ENCODE measurements at places on chromosomes 7 and 10.

DNA sequence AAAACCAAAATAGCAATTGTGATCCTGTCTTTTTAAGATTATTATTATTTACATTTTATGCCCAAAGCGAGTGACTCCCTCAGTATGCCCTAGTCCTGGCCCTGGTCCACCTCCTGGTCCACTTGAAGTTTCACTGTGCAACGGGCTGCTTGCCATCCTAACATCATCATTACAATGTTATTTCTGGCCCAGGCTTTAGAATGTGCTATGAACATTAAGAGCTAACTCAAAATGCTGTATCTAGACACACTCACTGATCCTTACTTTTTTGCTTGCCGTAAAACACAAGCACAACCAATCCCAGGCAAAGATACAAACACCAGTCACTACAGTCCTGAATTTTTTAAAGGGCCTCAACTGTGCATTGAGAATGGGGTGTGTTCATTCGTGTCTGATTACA, 38.4 kb downstream of the RHOBTB1 start:
- no peak for DNase-seq

DNA sequence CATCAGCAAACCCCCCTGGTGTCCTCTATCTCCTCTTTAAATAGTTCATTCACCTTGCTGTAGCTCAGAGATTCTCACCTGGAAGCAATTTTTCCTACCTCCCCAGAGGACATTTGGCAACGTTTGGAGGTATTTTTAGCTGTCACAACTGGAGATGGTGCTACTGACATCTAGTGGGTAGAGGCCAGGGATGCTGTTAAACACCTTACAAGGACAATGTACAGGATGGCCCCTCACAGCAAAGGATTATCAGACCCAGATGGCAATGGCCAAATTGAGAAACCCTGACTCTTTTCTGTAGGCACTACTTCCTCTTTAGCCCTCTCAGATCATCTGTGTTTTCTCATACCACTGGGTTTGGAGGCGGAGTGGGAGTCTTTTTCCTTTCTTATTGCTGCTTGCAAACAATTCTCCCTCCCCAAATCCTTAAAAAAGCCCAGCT, 13.2 kb upstream of the TRA2A start:
- DNase-seq: no peak

DNA sequence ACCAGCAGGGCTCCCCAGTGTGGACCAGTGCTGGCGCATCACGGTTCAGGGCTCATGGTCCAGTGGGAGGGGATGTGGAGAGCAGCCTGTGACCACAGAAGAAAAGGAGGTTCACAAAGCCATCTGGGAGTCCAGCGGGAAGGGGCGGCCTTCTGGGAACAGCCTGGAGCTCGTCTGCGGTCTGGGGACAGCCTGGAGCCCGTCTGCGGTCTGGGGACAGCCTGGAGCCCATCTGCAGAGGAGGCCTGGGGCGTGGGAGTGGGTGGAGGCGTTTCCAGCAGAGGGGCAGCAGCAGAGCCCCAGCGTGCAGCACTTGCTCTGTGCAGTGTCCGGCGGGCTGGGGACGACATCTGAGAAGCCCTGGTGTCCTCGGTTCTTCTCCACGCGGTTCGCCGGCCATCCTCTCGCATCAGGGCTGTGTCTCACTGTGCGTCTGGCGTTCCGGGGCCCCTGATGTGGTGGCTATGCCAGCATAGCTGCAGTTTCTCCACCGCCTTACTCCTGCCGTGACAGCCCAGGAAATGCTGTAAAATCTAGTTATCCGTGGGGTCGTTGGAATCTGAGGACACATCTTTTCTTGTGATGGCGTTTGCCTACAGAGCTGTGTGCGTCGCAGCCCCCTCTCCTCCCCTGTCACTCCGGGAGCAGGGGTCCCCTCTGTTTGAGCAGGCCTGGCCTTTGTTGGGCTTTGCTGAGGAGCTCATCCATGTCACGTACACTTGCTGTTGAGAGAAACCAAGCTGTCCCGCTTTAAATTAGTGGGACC, 104.6 kb downstream of the INPP5A start:
- DNase-seq: no peak

- no peak for DNase-seq
Observed at GRCh38 chr10:26290236-26290635, 73.7 kb downstream of the GAD2 start.

DNA sequence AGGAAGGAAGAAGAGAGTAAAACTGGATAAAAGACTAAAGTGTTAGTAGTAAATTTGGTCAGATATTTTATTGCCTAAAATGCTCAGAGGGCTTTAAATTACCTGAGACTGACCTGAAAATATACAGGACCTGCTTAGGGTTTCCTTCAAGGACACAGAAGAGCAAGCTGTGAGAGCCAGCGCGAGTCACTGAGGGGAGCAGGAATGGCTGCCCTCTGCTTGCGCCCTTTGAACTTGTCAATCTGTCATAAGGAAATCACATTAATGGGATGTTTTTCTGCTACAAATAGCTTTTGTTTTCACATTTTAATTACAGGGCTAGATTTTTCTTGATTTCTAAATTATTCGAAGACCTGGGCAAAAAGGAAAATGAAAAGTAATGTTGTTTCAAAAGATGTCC, 26.9 kb downstream of the DNAJB9 start:
- DNase-seq: no peak

GRCh38 chr7:101952355-101953247, 135.2 kb downstream of the CUX1 start:
- no peak for DNase-seq

GRCh38 chr7:75963381-75963995, 30.9 kb downstream of the TMEM120A start:
- no peak for DNase-seq

- DNase-seq: no peak
Observed at GRCh38 chr7:11592699-11593098, 239.3 kb downstream of the THSD7A start.

DNA sequence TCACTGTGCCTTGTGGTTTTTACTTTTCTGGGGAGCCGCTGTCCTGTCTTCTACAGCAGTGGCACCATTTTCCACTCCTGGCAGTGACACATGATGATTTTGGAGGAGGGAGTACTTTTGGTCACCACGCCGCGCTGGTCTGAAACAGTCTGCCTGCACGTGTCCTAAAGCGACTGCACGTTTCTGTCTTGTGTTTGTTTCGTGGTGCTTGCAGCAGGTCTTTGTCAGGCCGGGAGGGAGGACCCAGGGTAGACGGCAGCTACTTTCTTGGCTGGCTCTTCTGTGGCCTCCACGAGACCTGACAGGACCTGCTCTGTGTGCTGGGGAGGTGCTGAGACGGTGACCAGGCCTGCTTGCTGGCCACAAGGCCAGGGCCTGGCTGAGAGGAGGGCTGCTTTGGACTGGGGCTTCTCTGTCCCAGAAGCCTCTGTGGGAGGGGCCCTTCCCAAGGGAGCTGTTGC, 82.0 kb downstream of the GLRX3 start:
- DNase-seq: no peak

GRCh38 chr10:29828440-29828894, 193.7 kb upstream of the SVIL start:
- no peak for DNase-seq

GRCh38 chr7:155223021-155223420, 74.7 kb upstream of the INSIG1 start:
- no peak for DNase-seq

DNA sequence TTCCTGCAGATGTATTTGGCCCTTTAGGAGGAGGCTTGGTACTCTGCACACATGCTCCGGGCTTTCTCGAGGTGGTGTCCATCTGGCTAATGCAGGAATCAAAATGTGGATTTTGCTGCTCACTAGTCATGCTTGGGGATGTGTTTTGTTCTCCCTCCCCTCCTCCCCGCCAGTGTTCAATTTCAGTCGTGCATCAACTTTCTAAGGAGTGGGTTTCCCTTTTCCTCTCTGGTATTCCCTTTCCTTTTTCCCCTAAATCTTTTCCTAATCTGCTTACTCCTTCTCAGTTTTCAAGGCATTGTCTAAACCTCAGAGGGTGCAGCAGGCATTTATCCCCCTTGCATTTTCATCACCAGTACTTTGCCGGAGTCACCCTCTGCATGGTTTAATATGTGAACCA, 201.8 kb downstream of the CCDC3 start:
- DNase-seq: no peak

DNA sequence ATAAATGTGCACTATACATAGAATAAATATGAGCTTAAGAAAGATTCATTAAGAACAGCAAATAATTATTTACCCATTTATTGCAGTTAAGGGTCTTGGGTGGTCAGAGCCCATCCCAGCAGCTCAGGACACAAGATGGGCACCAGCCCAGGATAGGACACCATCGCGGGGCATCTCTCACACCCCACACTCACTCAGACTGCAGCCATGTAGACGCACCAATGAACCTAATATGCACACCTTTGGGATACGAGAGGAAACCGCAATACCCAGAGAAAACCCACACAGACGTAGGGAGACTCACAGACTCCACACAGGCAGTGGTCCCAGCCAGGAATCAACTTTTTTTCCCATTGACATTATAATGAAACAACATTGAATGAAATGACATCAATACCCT, 36.0 kb downstream of the CARD11 start:
- DNase-seq: no peak

DNA sequence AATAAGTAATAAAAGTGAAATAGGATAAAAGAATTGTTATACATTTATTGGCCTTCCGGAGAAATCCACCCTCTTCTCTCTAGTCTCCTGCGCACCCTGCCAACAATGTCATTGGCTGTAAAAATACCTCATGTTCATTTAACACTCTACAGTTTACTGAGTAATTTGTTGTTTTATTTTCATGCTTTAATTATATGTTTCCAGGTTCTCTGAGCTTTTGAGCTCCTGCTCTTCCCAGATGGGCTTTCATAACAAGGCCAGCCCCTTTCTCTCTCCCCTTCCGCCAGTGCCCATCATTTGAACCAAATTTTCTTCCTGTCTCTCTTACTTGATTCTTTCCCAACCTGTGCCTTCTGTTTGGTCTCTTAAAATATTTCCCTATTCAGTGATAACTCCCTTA, 144.6 kb upstream of the PRSS1 start:
- no peak for DNase-seq

- peak; percentile 54 for DNase-seq
Observed at GRCh38 chr7:43439631-43440401, 143.1 kb upstream of the STK17A start.

- DNase-seq: peak; percentile 79
Observed at GRCh38 chr10:103696411-103697145, 158.8 kb downstream of the SH3PXD2A start.

- DNase-seq: no peak
Observed at GRCh38 chr10:6671976-6672375, 91.9 kb upstream of the PRKCQ start.

DNA sequence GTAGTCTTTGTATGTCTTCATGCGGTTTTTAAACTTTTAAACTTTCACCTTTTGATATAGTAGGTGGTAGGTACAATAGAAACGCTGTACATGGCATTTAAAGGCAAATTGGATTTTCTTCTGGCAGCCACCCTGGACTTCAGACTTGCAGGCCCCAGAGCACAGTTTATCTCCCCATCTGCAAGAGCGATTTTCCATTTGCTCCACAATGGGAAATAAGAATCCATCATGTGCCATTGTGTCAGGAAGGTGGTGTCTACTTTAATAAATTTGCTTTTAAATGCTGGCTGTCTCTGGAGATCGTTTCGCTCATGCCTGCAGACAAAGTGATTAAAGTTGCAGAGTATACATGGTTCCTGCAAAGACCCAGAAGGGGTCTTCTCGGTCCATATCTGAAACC, 38.9 kb downstream of the UNC5B start:
- no peak for DNase-seq

DNA sequence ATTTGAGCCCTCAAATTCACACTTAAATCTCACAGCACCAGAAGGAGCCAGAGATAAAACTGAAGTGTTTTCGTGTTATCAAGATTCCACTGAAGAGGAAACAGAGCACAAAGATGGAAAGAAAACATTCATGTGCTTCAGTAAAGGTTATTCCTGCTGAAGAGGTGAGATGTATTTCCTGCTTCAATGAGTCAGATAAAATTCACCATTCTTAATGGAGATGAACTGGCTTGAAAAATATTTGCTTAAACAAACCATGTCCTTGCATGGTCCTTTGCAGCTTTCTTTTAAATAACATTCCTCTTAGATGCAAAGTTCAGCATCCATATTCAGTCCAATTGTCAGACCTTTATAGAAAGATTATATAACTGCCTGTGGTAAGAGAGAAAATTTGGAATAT, 294.2 kb downstream of the IPMK start:
- DNase-seq: no peak

- no peak for DNase-seq
Observed at GRCh38 chr7:138477581-138477980, 17.5 kb downstream of the TRIM24 start.

DNA sequence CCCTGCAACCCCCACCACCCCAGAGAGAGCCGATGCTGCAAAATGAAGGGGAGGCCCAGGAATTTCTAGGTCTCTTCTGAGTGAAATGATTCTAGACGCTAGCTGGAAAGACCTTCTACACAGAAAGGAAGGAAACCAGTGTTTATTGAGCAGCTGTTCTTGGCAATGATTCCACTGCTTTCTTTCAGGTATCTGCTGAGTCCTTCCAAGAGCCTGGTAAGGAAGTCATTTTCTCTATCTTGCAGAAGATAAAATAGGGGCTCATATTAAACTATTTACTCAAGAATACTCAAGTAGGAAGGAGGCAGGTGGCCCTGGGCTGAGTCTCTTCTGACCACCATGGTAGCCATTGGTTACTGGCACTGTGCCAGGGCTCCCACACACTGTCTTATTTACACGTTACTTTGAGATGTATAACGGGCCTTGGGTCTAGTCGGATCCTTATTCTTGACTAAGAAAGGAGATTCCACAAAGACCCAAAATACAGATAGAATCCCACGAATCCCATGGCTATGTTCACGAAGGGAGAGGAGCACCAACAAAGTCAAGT, 112.1 kb downstream of the GALNT11 start:
- no peak for DNase-seq

- no peak for DNase-seq
Observed at GRCh38 chr10:969473-970150, 18.6 kb upstream of the GTPBP4 start.

GRCh38 chr7:90424720-90425119, 21.5 kb downstream of the CLDN12 start:
- DNase-seq: no peak

DNA sequence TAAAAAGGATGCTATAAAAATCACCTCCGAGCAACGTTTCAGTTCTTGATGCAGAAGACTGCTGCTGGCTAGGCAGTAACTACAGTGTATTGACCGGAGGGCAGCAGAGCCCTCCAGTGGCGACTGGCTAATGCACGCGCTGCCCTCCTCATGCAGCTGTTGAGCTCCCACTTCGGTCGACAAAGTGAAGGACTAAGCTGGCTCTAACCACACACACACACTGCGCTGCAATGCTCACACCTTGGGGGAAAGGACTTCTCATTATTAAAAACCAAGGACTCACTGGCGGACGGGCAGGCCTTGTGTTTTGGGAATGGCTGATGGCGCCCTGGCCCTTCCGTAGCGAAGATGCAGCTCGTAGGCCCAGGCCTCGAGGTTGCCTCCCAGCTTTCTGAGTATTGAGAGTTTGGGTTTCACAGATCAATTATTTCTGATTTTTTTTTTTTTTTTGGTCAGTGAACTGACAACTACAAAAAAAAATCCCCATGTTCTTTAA, 120.9 kb upstream of the DIP2C start:
- no peak for DNase-seq

GRCh38 chr10:99612167-99612831, 7.9 kb downstream of the SLC25A28 start:
- no peak for DNase-seq

- DNase-seq: no peak
Observed at GRCh38 chr10:103695584-103696005, 159.8 kb downstream of the SH3PXD2A start.

- no peak for DNase-seq
Observed at GRCh38 chr10:93438613-93439253, 43.4 kb downstream of the MYOF start.
